ENCODE measurements at places on chromosomes 2 and 18. TPM values are rescaled to one million over a fixed set of nuclear protein-coding genes. Genes with fewer than 3 reads are reported as not detected.
A peak's percentile ranks its signal among the peaks of the same experiment; 100 is the strongest.

- no peak for DNase-seq
These were observed 61.2 kb downstream of the SGPP2 start for GRCh38 chr2:222485367-222486211.

GRCh38 chr2:84323890-84324289, 135.2 kb downstream of the SUCLG1 start:
- DNase-seq: no peak

DNA sequence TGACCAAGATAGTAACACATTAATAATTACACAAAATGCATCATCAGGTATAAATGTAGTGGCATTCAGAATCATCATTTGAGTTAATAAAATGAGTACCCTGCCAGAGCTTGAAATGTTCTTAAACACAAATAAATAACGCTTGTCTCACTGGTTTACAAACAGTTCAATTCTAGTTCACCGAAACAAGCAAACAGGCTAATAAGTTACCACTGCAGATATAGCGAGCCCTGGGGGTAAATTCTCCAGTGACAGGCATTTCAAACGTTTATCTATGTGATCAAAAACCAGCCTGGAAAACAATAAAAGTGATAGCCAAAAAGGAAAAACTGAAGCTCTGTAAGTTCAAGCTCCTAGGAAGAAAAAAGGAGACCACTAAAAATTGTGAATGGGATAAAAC, 152.6 kb downstream of the THADA start:
- DNase-seq: no peak

DNA sequence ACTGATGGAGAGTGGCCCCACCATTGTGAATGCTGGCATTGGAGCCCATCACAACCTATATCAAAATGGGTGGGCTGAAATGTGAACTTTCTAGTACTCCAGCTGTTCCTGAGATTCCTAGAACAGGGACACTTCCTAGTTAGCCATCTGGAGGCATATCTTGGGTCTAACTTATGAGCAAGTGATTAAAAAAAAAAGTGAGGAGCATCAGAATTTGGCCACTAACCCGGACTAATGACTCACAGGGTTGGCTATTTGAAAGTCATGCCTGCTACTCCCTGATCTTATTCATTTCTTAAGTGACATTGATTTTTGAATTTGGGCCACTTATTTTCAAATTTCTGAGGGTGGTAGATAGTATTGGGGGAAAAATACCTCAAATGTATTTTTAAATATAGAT, 216.6 kb downstream of the HRH4 start:
- DNase-seq: no peak

- no peak for DNase-seq
These were observed 143.5 kb downstream of the THADA start for GRCh38 chr2:43452318-43452731.

Gene IL18R1
- not detected for total RNA-seq

- no peak for DNase-seq
These were observed 125.8 kb upstream of the EFEMP1 start for GRCh38 chr2:56049233-56049845.

DNA sequence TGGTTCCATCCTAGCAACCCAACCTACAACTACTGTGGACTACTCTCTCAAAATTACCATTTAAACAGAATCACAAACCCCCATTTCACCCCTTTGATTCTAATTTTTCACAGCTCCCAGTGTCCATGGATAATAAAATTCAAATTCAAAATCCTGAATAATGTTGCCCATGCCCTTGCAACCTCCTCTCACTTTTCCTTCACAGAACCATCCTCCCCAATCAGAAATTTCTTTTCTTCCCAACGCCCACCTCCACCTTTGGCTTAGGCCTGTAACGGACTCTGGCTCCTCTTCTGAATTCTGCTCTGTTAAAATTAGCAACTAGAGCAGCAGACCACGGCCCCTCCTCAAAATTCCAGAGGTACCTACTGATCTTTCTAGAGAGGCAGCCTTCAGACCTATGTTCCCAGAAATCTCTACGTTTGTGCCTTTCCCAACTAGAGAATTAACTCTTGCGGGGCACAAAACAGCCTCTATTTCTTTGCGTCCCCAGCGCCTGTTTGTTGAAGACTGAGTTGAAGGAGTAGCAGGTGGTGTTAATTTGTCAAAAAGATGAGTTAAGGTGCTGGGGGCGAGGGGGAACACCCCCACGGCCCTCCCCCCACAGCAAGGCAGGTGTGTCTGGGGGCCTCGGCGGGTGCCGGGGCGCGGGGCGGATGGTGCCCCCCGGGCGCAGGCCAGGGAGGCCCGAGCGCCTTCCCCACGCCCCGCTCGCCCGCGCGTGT, 428 bp upstream of the MAP3K20 start:
- DNase-seq: peak; percentile 24

Gene PLEKHM3
- total RNA-seq: 6.7 TPM

Gene TUBB8B
- total RNA-seq: not detected

DNA sequence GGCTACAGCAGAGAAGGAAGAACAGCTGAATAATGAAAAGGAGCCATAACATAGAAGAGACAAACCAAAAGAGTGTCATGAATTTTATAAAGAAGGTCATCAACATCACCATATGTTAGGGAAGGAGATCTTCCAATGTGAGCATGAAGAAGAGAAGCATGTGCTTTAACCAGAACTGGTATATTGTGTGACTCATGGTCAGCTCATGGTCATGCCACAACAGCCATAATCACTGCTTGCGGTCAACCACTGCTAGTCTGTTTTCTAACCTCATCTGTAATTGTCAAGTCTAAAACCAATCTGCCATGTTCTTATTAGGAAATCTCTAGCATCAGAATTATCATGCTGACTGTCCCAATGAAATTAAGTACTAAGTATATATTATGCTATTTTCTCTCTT, 204.1 kb upstream of the VRK2 start:
- peak; percentile 73 for DNase-seq

Gene SLC8A1
- total RNA-seq: 8.3 TPM

Gene ARHGAP28
- total RNA-seq: 17.8 TPM

All from myocyte (in vitro differentiated cells).